ENCODE measurements at places on chromosomes 5 and 9.

- no peak for DNase-seq
Measured at GRCh38 chr5:111392181-111392580, 120.2 kb downstream of the STARD4 start.

- DNase-seq = no peak
Measured at GRCh38 chr5:174281855-174282254, 236.3 kb downstream of the NSG2 start.

GRCh38 chr5:65769539-65769938 lies 47.5 kb downstream of the NLN start:
- no peak for DNase-seq

GRCh38 chr9:136225366-136225747 lies 20.3 kb downstream of the QSOX2 start:
- DNase-seq = no peak

GRCh38 chr5:132387640-132388117 lies 18.2 kb downstream of the SLC22A5 start:
- no peak for DNase-seq

- DNase-seq = no peak
Measured at GRCh38 chr9:107336718-107337360, 53.8 kb downstream of the RAD23B start.

DNA sequence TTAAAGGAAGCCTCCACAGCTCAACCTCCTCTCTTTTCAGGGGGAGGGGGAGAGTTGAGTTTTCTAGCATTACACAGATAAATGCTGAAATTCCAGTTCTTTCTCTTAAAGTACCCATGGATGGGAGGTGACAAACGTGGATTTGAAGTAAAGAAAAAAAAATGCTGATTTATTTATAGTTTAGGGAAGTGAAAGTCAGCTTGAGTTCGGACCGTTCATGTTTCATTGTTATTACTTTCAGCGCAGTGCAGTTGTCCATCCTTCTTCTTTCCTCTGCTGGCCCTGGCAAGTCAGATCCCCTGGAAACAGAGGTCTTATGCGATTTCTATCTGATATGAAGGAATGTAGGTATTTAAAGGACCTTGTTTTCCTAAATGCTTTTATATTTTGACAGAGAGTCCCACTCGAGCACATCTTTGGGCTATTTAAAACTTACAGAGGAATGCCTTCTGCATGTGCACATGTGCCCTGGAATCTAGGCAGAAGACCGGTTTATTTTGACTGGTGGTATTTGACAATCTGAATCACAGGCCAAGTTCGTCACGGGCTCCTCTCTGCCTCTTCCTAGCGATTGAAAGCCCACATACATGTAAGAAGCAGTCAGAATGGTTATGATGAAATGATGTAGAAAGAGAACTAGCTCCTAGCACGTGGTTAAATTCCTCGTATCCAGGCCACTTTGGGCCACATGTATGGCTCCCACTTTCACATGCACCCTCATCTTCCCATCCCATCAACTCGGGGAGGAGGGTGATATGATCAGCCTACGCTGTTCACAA lies 385.2 kb upstream of the KLF4 start:
- no peak for DNase-seq

DNA sequence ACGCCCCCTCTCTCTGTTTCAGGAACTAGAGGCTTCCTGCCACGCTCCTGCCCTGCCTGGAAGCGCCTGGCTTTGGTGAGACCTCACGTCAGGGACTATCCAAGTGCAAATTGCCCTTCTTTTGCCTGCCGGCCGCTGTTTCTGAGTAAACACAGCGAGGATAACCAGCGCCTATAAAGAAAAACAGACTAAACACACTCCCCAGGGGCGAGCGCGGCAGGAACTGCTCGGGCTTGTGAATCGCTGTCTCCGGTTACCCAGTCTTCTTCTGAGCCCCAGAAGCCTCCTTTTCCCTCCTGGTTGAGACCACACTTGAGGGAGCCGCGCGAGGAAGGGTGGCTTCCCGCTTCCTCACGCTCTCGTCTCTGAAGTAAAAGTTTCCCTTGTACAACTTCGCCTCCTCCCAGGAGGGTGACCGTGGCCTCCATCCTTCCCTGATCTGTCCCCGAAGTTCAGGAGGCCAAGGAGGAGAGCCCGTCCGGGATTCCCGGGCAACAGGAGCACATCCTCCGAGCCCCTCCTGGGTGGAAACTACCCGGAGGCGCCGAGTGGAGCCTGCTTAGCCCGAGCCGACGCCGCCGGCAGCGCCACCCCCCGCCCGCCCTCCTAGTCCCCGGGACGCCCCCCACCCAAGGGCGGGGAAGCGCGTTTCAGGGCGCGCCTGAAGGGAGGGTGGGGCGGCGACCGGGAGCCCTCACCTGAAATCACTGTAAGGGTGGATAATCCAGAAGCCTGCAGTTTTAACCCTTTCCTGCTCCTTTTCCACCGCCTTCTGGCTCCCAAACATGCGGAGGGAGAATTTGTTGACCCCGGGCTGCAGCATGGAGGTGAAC lies 993 bp downstream of the HCN1 start:
- DNase-seq = no peak

DNA sequence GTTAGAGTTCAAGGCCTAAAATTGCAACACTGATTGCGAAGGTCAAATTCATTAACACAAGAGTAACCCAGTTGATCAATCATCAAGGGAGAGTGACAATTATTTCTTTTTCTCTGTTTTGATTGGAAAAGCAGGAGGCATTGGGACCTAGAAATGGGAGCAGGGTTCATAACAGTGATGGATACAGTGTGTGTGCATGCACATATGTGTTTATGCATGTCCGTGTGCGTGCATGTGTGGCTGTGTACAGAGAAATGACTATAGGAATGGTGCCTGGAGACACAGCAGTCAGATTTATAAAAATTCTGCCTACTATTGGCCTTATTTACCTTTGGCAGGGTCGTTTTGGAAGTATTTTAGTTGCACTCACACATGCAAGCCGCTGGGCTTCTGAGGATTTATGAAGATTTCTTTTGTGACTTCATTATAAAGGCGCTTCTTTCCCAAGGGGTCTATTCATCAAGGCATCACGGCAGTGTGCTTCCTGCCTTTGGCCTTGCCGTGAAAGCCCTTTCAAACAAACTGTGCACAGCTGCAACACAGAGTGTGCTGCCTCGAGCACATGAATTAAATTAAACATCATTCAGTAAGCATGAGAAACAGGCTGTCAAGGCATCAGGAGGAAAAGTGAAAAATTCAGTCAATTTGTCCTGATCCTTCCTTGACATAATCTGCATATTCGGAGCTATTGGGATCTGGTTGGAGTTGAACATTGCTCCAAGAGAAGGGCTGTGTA lies 122.8 kb upstream of the PUM3 start:
- DNase-seq = no peak

DNA sequence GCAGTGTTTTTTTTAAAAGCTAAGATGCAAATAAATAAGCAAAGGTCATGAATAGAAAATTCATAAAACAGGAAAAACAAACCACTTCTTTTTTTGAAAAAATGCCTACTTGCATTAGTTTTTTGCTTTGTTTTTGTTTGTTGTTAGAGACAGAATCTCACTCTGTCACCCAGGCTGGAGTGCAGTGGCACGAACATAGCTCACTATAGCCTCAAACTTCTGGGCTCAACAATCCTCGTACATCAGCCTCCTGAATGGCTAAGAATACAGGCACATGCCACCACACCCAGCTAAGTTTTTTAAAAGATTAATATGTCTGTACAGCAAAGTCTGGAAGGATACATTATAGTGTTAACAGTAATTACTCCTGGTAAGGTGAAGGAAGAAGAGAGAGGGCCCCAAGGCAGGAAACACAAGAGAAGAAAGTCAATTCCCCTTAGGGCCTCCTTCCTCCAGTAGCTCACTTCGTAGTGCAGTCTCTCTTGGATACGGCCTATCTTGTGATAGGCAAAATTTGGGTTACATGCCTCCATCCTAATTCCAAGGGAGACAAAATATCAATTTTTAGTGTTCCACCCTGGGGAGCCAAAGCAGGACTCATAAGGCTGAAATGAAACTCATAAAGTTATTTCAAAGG lies 15.3 kb downstream of the FAM169A start:
- no peak for DNase-seq

GRCh38 chr9:88196142-88196790 lies 58.0 kb upstream of the SPATA31C2 start:
- no peak for DNase-seq

GRCh38 chr9:137048655-137049543 lies 2.9 kb upstream of the NPDC1 start:
- DNase-seq = no peak

DNA sequence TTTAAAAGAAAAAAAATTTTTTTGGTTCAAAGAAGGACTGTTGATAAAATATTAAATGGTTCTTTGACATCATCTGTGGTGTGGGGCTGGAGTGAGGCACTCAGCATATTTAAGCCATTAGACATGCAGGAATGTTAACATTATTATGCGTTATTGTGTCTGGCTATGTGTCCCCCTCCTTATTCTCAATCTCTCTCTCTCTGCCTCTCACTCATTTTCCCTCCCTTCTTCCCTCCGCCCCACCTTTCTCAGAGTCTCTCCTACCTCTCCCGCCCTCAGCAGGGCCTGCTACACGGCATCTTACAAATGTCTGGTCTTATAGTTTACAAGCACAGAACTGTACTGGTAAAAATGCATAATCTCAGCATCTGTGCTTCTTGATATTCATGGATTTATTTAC lies 287.8 kb upstream of the TMEM161B start:
- DNase-seq = no peak

DNA sequence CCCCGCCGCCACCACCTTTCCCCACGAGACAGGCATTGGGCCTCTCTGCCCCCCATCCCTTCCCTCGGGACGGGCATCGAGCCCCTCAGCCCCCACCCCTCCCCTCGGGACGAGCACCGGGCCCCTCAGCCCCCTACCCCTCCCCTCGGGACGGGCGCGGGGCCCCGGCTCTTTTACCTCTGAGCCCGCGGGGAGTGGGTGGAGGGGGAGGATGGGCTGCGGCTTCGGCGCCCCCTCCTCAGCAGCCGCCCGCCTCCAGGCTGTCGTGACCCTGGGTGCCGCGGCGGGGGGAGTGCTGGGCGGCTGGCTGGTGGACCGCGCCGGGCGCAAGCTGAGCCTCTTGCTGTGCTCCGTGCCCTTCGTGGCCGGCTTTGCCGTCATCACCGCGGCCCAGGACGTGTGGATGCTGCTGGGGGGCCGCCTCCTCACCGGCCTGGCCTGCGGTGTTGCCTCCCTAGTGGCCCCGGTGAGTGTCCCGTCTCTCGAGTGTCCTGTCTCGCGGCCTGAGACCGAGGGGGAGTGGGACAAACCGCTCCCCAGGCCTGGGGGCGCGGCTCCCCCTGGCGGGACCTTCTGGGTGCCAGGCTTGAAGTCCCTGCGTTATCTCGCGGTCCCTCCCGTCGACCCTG lies 791 bp downstream of the SLC2A8 start:
- DNase-seq = no peak

DNA sequence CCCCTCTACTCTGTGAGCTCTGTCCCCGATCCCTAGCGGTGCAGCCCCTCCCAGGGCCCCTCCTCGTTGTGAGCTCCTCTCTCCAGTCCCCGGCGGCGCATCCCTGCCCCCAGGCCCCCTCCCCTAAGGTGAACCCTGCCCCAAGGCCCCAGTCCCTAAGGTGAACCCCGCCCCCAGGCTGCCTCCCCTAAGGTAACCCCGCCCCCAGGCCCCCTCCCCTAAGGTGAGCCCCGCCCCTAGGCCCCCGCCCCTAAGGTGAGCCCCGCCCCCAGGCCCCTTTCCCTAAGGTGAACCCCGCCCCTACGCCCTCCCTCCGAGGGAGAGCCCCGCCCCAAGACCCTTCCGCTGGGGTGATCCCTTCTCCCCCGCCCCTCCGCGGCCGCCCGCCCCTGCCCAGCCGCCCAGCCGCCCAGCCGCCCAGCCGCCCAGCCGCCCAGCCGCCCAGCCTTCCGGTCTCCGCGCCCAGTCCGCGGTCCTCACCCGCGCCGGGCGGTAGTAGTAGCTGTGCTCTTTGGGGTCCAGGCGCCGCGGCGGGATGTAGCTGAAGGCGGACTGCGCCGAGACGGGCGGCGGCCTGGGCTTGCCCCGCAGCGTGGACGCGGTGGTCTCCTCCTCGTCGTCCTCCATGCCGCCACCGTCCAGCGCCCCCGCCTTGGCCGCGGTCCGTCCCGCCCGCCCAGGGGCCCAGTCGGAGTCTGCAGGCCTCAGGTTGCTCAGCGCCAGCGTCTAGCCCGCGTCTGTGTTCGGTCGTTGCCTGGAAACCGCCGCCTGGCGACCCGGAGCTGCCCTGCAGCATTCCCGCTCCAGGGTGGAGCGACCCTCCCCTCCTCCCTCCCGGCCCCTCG lies at the start of gene CFAP90:
CFAP90 (minus strand) TSS at position 739 of the 845 bp plus-strand sequence; CDS start at position 627, 112 bp downstream.
- no peak for DNase-seq

GRCh38 chr5:132436936-132437335 lies 53.6 kb downstream of the IRF1 start:
- no peak for DNase-seq

GRCh38 chr5:44632344-44632743 lies 176.4 kb upstream of the MRPS30 start:
- DNase-seq = no peak
